Stimulated activated CD8-positive, alpha-beta memory T cell treated with anti-CD3 and anti-CD28 coated beads, Interleukin-12 subunit alpha, Interleukin-12 subunit beta, amount 100 ng/mL, for 4 hours (primary cell): ENCODE measurements at places on chromosomes 5 and 9.

- no peak for DNase-seq
These were observed 327.2 kb downstream of the SLF1 start for GRCh38 chr5:94945656-94946055.

DNA sequence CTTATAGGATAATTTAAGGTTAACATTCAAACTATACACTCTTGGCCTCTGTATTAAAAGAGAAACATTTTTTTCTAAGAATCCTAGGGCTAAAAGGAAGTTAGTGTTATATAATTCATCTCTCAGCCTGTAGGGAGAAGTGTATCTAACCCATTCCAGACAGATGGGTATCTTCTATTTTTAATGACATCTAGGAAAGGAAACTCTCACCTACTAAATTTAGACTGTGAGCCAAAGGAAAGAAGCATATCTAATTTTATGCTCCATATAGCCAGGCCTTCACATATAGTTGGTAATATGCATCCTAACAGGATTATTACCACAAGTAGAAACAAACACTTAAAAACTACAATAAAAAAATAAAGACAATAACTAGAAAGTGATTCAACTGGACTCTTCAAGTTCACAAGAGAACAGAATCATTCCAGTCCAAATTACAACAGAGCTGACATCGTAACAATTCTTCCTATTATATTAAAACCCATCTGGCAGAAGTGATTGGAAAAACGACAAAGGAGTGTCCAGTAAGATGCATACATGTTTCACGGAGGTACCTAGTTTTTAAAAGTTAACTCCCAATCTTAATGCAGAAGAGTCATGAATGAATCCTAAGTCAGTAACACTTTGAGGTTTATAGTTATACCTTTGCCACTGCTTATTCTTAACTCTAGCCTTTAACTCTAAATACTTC is 39.4 kb downstream of the SCAI start:
- DNase-seq, result no peak

DNA sequence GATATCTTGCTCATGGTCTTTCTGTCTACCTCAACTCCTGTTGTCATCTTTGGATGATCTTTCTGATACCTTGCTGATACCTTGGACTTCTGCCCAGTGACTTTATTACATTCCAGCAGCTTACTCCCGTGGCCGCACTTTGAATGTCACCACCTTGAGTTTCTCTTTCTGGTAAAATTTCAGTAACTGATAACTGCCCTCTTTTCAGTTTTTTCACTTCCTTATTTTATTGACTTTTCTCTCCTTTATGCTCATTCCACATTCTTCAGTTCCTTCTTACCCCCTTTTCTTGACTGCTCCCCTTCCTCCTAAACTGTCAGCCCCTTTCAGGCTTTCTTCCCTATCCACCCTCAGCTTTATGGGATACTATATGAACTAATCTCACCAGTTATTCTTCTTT is 7.0 kb upstream of the FBXO4 start:
- DNase-seq, result no peak

DNA sequence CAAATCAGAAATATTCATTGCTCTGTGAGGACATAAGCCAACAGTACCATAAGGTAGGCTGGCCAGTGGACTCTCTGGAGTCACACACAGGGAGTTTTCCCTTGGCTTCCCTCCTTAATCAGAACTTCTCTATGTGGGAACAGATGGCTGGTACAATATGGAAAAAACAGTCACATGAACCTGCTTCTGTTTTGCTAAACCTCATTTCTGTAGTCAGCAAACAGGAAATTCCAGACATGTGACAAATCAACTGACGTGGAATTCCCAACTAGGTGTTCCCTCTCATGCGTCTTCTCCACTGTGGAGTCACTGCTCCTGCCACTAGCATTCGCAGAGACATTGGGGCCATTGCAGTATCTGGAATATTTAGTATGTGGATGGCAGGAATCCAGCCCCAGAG is 617.6 kb downstream of the KIF4B start:
- DNase-seq, result no peak
